ENCODE measurements at places on chromosomes 2 and 18.

- DNase-seq, result no peak
Observed at GRCh38 chr2:69384618-69385081, 2.4 kb downstream of the GFPT1 start.

DNA sequence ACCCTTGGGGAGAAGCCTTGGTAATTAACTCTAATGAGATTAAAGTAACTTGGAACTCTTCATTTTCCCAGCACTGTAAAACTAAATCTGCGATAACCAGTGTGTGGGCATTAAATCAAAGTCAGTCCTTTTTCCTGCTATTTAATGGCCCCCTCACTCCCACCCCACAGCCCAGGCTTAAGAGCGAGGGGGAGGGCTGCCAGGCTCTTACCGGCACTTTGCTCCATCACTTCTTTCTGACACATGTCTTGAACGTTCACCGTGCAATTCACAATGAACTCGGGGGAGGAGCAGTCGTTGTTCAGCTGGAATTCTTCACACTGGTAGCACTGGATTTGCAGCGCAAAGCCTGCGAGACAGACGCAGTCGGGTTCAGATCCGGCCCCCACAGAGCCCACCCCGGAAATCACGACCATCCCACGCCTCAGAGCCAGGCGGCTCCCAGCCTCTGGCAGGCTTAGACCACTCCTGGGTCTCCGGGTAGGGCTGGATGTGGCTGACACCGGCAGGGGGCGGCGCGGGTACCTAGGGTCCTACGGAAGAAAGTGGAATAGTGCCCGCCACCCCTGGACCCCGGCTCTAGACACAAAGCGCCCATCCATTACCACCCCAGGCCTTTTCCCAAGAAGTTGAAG lies 1.7 kb downstream of the LYPD1 start:
- peak; percentile 13 for DNase-seq

GRCh38 chr2:24080701-24081100 lies 3.9 kb downstream of the TP53I3 start:
- DNase-seq, result peak; percentile 52

- DNase-seq, result no peak
Observed at GRCh38 chr2:134583997-134584520, 134.7 kb downstream of the TMEM163 start.

GRCh38 chr18:38487521-38487920 lies 921.9 kb upstream of the CELF4 start:
- no peak for DNase-seq

DNA sequence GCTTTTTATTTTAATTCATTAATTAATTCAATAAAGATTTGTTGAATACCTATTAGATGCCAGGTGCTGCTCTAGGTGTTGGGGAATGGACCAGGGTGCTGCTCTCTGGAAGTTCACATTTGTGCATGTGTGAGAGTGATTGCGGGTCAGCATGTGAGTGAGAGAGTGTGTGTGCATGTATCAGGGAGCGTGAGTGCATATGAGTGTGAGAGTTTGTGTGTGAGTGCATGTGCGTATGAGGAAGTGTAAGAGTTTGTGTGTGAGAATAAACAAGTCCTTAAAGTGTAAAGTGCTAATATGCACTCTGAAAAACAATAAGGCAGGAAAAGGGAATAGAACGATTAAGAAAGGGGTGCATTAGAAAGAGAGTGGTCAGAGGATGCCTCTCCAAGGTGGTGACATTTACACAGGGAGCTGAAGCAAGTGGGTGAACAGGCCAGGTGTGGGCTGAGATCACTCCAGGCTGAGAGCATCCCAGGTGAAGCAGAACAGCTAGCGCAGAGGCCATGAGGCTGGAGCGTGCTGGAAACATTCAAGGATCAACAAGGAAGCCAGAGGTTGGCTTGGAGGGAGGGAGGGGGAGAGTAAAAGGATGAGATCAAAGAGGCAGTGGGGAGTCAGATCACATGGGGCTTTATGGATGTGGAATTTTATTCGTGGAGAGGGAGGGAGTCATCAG lies 50.5 kb upstream of the SLC1A4 start:
- DNase-seq, result peak; percentile 8

DNA sequence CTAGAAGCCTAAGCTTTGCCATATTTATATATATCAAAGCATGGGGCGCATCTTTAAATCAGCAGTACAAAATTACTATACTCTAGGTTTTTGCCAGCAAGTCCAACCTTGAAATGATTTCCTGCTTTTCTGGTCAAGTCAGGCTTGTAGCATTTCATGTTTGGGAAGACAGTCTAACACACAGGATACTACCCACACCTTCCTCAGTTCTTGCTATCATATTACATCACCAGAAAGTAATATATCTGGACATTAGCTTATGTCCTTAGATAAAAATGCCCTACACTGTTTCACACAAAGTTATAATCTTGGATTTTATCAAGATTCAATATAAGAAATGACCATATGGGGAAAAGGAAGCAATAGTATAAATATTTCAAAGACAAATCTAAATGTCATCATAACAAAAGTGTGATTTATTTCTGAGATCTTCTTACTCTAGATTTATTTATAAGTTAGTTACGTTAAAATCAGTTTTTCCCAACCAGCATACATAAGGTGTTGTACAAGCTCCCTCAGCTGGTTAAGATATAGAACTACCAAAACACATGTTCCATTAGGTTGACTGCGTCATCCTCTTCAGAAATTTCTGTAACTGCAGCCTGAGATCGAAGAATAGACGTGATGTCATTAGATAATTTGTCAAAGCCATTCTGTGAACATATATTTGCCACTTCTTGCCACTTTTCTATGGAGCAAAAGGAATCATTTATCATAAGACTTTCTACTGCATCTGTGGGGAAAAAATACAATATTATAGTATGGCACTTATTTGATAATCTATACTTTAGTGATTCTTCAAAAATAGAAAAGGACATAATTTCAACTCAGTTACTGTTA lies 56.6 kb downstream of the CLHC1 start:
- peak; percentile 20 for DNase-seq

- DNase-seq, result no peak
Observed at GRCh38 chr18:41464278-41464677, 490.8 kb upstream of the PIK3C3 start.

DNA sequence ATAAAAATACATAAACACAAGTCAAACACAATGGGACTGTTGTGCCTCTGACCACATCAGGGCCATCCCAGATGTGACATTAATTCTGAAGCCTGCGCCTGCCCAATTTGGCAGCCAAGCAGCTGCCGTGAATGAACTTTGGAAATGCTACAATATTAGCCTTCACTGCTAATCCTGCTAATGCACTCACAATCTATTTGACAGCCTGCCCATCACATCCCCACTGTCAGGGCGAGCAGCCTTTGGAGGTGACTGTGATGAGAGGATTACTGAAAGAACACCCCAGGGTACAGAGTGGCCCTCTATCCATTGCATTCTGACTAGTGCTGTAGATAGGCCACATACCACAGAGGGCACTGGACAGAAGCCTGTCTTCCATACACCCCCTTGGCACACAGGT lies 21.6 kb downstream of the OSR1 start:
- DNase-seq, result no peak

- no peak for DNase-seq
Observed at GRCh38 chr2:64852771-64853241, 136.4 kb upstream of the SLC1A4 start.

DNA sequence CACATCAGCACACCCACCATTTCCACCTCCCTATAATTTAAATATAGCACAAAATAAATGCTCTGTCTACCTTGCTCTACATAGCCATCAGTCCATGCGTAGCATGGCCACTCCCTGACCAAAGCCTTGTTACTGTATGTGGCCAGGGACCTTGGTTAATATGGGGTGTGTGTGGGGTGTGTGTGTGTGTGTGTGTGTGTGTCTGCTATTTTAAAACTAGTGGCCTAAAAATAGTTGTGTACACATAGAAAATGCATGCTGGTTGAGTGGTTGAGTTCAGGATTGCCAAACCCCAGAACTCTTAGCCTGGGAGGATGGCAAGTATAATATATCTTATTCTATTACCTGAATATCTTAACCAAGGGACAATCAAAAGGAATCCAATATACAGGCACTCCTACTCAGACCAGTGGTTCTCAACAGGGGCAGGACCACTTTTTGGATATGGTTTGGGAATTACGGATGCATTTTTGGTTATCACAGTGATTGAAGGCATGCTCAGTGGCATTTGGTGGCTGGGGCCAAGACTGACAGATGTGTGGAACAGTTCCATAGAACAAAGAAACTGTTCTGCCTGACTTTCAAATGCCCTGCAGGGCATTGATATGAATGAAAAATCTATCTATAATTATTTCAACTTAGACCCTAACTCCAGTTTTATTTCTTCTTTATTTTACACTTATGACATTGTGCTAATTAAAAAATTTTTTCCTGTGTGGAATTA lies 72.3 kb upstream of the PSME4 start:
- DNase-seq, result no peak

DNA sequence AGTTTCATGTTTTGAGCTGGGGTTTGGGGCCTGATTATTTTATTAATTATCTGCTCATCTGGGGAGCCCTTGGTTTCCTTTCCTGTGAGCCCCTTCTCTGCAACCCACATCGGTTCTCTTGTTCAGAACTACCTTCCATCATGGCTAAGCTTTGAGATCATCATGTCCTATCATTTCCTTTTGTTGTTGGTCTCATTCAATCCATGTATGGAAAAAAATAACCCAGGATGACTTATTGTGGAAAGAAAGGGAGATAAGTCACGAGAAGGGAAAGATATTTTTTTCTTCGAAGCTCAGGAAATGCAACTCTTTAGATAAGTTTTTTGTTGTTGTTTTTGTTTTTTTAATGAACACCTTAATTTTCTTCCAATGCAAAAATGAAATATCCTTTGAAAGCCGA lies 43.7 kb downstream of the EHD3 start:
- DNase-seq, result no peak

DNA sequence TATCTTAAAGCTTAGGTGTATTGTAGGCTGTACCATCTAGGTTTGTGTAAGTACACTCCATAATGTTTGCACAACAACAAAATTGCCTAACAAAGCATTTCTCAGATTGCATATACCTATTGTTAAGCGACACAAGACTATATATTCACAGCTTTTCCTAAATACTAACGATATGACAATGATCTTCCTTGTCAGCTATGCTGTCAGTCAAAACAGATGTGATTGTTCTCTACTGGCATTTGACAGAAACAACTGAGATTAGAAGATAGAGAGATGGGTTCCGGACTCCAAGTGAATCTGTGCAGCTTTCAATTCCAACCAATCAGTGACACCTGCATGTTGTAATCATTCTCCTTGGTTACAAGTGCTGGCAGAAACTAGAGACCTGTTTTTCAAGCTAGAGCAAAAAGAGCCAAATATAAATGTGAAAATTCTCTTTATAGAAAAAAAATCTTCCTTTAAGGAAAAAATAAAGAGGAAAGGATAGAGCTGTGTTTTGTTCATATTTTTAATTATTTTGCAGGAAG lies 1232.3 kb upstream of the SLC39A10 start:
- DNase-seq, result no peak

DNA sequence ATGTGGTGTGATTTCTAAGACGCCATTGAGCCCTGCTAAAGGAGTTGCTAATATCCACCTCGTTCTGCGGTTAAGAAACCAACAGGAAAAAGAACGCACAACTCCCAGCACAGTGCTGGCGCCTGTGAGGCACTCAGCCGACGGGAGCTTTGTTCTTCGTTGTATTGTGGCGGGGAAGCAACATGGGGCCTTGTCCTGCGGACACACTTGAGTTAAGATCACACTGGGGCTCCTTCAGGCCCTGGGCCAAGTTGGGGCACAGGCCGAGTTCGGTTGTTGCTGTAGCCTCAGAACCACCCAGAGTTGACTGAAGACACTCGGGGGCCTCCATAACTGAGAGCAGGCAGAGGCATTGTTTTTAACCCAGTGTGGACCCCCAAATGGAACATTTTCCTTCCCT lies 30.6 kb upstream of the CD8A start:
- DNase-seq, result no peak

DNA sequence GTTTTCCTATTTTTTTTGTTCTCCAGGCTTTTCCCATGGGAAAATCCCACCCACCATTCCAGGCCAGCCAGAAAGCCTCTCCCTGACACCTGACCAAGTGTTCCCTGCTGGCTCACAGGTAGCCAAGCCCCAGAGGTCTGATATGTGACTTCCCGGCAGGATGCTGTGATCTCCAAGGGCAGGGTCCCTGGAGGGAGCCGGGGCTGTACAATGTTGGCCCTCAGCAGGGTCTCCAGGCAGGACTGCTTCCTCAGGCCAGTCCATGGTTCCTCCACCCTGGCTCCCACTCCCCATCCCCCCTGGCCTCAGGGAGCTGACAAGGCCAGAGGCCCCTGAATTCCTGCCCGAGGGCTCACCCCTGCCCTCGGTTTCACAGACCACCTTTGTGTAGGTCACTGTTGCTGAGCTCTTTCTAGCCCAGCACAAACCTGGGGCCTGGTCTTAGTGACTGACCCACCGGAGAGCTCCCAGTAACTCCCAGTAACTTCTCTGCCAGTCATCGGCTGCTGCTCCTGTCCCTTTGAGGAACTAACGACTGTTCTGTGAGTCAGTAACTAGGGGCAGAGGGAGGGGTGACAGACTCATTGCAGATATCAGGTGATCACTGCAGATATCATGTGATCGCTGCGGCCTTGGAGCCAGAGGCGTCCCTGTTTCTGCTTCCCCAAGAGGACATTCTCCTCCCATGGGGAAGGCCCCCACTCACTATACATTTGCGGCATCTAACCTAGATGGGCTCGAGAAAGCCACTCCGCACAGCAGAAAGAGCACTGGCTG lies 38.7 kb downstream of the SDC1 start:
- DNase-seq, result no peak

- peak; percentile 46 for DNase-seq
Observed at GRCh38 chr2:237540823-237541222, 25.6 kb upstream of the PRLH start.

GRCh38 chr2:196380575-196380974 lies 209.2 kb upstream of the STK17B start:
- no peak for DNase-seq

GRCh38 chr2:46347648-46348280 lies 50.6 kb downstream of the EPAS1 start:
- DNase-seq, result no peak

GRCh38 chr2:45647356-45647755 lies 4.1 kb upstream of the PRKCE start:
- no peak for DNase-seq

DNA sequence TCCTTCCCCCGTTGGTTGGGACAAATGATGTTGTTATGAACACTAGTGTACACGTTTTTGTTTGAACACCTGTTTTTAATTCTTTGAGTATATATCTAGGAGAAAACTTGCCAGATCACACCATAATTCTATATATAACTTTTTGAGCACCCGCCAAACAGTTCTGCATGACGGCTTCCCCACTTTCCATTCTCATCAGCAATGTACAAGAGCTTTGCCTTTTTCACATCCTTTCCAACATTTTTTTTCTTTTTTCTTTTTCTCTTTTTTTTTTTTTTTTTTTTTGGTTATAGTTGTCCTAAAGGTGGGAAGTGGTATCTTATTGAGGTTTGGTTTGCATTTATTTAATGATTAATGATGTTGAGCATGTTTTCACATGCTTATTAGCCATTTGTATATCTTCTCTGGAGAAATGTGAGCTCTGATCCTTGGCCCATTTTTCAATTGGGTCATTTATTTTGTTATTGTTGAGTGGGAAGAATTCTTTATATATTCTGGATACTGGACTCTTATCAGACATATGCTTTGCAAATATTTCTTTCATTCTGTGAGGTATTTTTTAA lies 86.9 kb upstream of the ZC3H15 start:
- DNase-seq, result peak; percentile 0
